ENCODE measurements at places on chromosomes 2 and 18.

- no peak for DNase-seq
Observed at GRCh38 chr2:17232776-17233556, 285.3 kb downstream of the RAD51AP2 start.

- no peak for DNase-seq
Observed at GRCh38 chr18:78521136-78521535, 458.5 kb upstream of the SALL3 start.

- DNase-seq, result no peak
Observed at GRCh38 chr2:8606226-8606625, 75.6 kb upstream of the ID2 start.

DNA sequence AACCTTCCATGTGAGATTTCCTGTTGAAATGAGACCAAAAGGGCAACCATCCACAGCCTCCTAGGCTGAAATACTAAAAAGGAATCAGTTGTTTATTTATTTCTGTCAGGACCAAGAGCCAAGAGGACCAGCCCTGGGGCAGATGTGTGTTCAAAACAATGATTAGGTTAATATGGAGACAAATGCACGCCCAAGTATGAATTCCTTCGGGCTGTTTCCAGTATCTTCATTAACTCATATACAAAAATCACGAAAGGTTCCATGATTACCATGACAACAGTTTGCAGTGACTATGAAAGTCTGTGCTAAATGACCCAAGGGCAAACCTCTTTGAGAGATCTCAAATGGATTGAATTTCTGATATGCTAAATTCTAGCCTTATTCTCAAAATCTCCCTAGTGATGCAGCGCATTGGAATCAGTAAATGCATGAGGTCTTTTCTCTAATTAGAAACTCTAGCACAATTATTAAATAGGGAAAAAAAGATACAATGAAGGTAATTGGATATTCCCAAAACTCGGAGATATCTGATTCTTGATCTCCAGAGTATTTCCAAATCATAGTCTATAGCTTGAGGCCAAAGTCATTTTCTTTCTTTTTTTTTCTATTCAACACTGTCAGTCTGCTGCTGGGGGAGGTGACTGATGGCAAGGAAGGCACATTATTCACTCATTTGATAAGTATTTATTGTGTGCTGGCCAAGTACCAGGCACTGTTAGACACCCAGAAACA is 35.6 kb downstream of the VIT start:
- DNase-seq, result peak; percentile 66

DNA sequence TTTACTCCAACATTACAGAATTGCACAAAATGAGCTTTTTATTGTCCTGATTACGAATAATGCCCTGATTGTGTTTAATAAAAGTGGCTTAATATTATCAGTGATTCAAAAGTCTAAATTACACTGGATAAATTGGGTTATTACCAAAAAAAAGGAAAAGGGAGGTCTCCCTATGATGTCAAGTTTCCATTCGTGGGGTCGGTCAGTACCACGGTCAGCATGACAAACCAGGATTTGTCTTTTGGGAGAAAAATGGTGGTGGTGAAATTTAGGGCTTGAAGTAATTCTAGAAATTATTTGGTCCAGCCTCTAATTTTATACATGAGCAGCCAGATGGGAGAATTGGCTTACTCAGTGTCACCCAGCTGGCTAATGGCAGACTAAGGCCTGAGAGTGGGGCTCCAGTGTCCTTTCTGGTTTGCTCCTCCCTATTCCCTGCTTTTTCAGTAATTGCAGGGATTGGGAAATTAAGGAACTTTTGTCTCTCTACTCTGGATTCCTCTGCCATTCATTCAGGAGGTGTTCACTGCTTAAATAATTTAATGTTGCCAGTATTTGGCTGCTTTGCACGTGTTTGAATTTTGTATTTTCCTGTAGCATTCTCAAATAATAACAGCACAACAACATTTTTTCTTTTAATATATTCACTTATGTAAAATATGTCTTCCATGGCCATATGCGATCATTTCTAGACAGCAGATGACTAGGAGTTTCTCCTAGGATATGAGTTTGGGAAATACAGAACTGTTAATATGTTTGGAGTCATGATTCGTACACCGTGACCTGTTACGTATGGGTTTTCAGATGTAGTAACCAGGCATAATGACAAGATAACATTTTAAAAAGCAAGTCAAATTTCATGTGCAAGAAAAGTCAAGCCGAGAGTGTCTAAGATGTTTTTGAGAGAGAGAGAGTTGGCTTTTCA is 128.9 kb upstream of the NOSTRIN start:
- no peak for DNase-seq

DNA sequence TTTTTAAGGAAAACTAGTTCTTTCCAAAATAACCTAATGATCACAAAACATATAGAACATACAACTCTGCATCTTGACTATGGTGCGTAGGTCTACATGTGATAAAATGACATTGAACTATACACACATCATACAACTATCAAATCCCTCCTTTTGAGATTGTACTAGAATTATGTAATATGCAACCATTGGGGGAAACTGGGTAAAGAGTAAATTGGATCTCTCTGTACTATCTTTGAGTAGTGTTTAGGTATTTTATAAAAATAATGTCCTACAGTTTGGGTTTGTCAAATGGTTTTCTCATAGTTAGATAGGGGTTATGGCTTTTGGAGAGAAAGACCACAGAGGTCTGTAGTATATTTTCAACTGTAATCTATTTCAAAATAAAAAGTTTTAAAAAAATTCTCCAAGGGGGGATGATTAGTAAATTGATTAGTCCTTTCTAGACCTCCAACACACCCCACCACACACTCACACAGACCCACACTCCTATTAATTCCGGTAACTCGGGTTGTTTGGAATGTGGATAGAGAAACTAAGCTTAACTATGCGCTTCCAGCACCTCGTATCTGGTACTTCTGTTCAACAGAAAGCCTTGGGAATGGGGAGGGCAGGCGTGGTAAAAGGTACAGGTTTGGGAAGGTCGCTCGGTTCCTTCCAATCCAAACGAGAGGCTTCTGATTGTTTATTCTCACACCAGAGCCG is 695 bp upstream of the BIRC6 start:
- DNase-seq, result no peak

DNA sequence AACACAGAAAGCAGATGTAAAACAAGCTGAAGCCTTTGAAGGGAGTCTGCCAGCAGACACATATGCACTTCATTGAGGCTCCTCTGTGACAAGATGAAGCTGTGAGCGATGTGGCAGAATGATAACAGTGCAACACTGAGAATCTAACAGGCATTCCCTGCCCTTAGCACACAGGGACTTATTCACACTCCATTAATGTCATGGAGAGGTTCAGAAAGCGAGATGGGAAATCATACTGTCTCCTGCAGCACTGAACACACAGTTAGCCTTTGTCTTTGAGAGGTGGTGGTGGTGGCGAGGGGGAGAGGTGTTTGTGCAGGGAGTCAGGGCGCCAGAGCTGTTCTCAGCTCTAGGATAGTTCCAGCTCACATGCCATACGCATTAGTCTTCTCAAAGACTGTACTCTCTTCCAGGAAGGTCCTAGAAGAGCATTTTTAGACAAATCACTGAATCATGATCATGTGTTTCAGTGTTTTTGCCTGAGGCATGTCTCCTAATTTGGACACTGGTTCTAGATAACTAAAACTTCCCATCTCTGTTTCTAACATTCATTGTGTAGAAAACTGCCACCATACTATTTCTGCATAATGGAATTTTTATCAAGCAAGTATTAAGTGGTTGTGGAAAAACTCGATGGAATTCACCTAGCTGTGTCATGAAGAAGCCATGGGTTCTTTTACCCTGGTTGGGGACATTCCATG is 93.5 kb upstream of the ITGB6 start:
- DNase-seq, result peak; percentile 89

DNA sequence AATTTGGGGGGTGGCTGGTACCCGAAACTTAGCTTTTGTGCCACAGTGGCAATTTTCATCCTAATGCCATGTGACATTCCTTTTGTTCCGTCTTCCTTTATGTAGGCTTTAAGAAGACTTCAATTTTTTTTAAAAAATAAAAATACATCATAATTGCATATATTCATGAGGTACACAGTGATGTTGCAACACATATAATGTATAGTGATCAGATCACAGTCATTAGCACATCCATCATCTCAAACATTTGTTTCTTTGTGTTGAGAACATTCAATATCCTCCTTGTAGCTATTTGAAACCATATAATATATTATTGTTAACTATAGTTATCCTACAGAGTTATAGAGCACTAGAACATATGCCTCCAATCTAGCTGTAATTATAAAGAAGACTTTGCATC is 6.0 kb upstream of the CLIP4 start:
- DNase-seq, result no peak

Data from fibroblast of lung (primary cell).